ENCODE measurements at places on chromosomes 1 and 21.

DNA sequence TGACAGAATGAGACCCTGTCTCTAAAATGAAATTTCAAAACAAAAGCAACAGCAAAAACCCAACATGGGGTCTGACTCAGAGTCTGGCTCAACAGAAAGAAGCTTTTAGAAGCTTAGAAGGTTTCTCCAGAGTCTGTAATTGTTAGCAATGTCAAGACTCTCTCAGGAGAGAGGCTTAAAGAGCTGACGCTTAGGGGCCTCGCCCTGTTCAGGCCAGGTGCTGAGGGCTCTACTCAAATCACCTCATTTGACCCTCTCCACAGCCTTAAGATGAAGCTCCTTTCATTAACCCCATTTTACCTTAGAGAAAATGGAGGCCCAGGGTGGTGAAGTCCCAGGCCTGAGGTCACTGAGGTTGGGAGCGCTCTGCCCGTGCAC lies 5.3 kb upstream of the KIF17 start:
- no peak for DNase-seq

DNA sequence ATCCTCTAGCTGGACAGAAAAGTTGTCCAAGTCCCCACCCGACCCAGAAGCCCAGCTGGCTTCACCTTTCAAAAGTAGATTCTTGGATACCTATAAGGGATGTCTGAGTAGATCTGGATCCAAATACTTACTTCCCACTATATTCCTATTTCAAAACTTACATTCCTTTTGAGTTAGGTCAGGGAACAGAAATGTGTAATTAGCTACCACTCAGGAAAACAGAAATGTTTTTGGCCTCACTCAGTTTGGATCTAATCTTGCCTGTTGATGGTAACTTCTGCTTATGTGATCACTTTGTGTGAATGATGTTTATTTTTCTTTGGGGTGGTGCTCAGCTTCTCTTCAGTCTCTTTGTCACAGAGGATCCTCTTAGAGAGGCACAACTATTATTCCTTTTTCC lies 814.4 kb upstream of the RGS18 start:
- DNase-seq: no peak

GRCh38 chr1:111736548-111737215 lies 2.5 kb downstream of the INKA2 start:
- DNase-seq: no peak

GRCh38 chr1:76864383-76864782 lies 2.9 kb upstream of the ST6GALNAC5 start:
- DNase-seq: no peak

- no peak for DNase-seq
Observed at GRCh38 chr21:43291347-43291950, 122.6 kb downstream of the CRYAA start.

Data from common myeloid progenitor, CD34-positive (primary cell).